ENCODE measurements at places on chromosomes 11 and 22.

GRCh38 chr22:43199541-43199940 is 12.6 kb upstream of the TTLL12 start:
- DNase-seq: no peak

- DNase-seq: no peak
Observed at GRCh38 chr11:15888556-15889345, 467.6 kb downstream of the SOX6 start.

DNA sequence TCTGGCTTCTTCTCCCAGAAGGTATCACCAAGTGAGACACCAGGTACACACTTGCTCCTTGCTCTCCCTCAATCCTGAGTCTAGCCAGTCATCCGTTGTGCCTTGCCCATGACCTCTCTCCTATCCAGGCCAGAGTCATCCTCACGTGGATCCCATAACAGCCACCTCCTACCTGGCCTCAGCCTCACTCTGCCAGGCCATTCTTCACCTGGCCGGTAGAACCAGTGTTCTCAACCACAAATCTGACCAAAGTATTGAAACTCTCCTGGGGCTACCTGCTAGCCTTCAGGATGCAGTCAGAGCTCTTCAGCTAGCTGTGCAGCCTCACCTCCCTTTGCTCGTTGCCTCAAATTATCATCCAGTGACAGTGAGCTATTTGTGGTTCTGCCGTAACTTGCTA is 37.7 kb downstream of the CHRDL2 start:
- no peak for DNase-seq

DNA sequence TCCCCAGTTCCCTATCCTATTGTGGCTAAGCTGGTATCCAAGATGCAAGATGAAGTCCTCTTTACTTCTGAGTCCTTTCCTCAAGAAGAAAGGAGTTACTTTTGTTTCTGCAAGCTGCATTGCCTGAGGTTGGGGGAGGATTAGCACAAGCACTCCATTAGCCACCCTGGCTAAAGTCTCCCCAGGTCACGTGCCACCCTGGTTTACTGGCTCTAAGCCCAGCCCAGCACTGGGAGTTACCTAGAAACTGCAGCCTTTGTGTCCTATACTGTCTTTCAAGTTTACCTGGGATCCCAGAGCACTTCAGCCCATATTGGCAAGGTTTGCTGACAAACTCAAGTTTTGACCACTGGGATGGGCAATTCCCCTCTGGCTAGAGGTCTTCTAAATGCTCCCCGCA is 78.4 kb upstream of the DBX1 start:
- DNase-seq: no peak

- DNase-seq: no peak
Observed at GRCh38 chr11:46391578-46392420, at the start of gene CHRM4. CHRM4 (minus strand) TSS chr11:46391776; CDS start chr11:46386557, 5,219 bp downstream.

DNA sequence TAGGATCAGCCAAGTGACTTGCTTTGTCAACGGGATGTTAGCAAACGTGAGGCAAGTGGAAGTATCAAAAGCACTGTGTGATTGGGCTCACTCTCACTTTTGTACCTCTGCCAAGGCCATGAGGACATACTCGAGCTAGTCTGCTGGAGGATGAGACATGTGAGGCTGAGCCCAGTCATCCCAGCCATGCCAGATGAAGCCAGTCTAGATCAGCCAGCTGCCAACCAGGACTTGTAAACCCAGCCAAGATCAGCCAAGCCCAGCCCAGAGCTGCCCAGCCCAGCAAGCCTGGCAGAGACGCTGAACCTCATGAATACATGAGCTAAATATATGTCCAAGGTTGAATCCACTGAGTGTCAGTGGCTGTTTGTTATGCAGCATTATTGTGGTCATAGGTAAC is 369.7 kb downstream of the MN1 start:
- no peak for DNase-seq

GRCh38 chr11:94939346-94939745 is 34.0 kb downstream of the CWC15 start:
- no peak for DNase-seq

DNA sequence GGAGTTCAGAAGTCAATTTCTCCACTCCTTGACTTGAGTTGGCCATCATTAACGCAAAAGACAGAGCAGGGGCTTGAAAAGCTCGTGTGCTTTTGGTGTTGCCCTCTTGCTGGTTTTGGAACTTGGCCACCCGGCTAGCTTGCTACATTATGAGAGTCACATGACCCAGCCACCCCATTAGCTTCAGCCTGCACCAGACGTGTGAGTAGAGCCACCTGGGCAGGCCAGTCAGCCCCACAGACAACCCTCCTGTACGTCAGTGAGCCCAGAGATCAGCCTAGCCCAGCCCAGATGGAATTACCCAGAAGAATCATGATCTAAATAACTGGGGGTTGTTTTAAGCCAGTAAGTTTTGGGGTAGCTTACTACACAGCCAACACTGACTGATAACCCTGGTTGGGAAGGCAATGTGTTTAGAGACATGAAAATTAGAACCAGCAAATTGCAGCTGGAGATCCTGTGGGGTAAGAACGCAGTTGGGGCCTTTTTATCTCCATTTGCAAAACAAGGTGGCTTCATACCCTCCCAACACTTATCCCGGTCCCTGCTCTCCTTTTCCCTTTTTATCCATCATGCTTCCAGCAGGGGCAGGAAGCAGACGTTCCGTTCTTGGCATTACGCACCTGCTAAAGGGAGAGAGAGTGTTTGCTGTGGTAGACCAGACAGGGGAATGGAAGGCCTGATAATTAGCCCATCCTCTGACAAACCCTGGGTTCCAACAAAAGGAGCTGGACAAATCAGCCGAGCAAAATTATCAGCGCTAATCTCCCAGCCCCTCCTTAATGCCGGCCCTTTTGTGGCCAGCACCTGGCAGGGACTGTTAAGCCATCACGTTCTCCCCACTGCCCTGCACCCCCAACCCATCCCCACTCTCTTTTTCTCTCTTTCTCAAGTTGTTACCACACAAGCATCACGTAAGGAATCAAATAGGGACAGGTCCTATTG is 548.7 kb upstream of the CADM1 start:
- no peak for DNase-seq

DNA sequence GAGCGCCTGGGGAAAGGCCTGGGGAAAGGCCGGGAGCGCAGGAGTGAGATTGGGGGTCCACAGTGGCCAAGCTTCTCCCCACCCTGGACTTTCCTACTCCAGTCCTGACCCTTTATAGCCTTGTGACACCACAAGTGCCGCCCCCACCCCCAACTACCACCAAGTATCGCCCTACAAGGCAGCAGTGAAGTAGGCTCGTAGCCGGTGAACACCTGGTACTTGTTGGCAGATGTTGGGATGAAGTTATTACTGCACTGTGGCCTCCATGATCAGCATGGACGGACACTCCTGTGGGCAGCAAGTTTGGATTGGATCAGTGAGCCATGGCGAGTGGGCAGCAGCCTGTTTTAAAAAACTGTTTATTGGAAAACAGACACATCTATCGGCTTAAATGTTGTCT is 45.0 kb downstream of the EIF3F start:
- DNase-seq: no peak

DNA sequence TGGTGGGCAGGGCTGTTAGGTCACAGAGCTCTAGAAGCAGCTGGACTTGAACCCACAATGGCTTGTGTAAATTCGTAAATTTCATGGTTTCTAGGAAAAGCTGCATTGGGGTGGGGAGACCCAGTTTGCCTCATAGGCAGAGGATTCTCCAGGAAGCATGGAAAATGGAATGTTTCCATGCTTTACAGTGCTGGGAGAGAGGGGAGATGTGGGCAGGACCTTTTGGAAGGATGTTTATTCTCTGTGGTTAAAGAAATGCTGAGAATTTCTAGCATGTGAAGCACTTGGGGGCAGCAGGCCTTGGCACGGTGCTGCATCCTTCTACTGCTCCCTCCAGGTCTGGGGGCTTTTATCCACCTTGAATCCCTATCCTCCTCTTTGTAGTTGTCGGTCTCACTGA is 46.3 kb downstream of the TRAF6 start:
- no peak for DNase-seq

GRCh38 chr11:105738251-105738650 is 128.4 kb downstream of the GRIA4 start:
- no peak for DNase-seq

DNA sequence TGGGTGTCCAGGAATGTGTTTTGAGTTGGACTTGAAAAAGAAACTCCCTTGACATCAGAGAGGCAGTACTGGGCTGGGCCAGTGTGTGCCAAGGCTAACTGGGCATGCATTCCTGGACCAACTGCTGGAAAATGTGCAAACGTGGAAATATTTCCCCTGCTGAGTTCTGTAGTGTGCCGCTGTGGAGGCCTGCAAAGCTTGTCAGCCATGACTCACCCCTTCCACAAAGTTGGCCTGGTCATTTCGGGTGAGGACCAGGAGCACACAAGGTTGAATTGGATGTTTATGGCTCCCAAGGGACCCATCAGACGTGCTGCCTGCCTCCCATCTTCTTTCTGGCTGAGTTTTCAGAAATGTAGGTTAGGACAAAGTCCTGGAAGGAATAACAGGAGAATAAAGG is 513.1 kb downstream of the MIAT start:
- no peak for DNase-seq

DNA sequence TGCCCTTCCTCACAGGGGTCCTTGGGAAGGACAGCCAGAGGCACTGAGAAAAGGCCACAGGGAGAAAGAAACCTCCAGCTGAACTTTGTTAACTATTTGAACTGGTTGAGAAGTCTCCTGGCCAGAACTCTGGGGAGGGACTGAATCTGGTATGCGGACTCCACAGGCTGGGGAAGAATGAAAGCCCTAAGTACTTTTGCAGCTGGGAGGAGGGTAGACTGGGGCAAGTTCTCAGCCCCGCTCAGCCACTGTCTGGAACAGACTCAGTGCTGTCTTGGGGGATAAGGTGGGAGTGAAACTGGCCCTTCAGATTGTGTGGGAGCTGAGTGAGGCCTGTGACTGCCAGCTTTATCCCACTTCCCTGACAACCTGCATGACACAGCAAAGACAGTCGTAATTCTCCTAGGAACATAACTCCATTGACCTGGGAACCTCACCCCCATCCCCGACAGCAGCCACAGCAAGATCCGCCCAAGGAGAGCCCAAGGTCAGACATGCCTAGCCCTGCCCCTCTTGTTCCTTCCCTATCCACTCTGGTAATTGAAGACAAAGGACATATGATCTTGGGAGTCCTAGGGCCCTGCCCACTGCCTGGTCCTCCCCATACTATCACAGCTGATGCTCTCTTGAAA is 475.1 kb upstream of the CNTN5 start:
- DNase-seq: no peak

- no peak for DNase-seq
Observed at GRCh38 chr11:87193756-87194470, 156.2 kb downstream of the TMEM135 start.

GRCh38 chr11:107592813-107593212 is 1.9 kb downstream of the ELMOD1 start:
- DNase-seq: no peak

DNA sequence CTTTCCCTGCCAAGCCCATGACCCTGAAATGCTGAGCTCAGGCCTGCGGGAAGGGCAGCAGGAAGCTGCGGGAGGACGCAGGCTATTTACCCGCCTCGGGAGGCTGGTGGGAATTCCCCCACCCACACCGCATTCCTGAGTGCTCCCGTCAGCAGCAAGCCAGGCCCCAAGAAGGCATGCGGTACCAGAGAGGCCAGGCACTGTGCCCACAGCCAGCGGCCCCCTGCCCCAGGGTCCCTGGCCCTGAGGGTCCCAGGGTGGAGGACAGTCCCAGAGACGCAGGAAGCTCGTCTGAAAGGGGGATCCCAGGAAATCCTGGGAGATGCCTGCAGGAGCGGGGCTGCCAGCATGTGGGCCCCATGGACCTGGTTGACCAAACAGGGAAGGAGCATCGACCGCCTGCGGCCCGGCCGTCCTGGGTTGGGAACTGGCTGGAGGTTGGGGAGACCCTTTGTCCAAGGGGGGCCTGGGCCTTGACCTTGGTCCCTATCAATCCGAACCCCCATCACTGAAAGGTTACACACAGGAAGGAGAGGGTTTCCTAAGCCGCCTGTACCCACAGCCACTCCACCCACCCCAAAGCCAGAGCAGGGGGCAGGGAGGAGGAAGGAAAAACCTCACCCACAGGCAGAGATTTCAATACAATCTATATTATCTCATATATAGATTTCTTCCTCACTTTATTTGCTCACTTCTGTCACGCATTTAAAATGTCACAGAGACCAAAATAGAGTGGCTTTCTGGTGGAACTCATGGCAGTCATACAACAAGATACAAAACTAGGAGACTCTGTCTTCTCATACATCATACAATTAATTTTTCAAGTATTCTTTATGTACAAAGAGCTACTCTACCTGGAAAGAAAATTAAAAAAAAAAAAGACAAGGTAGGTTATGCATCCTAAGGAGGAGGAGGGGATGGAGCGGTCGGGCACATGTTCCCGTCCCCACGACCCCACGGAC is 17.1 kb downstream of the MAFF start:
- peak; percentile 73 for DNase-seq

DNA sequence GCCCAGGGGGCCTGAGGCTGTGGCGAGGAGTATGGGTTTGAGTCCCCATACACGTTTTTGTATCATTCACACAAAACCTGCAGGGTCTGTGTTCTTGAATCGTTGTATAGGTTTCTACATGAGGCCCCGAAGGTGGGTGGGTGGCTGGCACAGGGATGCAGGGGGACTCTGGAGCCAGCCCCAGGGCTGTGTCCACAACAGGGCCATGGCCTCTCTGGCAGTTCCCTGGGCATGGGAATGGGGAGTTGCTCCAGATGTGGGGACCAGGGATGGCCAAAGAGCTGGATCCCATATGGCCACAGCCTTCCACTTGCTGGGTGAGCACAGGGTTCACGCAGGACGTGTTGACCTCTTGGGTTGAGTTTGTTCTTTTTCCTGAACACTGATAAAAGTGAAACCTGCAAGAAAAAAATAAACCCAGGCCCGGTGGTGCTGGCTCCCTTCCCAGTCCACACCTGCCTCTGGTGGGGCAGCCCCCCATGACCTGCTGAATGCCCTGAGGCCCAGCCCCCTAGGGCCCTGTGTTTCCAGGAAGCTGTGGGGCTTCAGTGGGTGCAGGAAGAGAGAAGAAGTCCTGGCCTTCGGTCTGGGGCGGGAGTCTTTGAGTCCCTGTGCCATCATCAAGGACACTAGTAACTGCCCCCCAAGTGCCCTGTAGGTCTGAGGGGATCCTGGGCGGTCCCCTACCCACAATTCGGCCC is 16.1 kb downstream of the MYRF start:
- DNase-seq: no peak

- no peak for DNase-seq
Observed at GRCh38 chr22:45867118-45867905, 109.7 kb downstream of the WNT7B start.

GRCh38 chr11:61334434-61335354 is 1.7 kb downstream of the TKFC start:
- DNase-seq: no peak

GRCh38 chr11:74520927-74521665 is 27.6 kb upstream of the LIPT2 start:
- DNase-seq: no peak

- no peak for DNase-seq
Observed at GRCh38 chr11:61499816-61500491, 8.6 kb upstream of the LRRC10B start.

GRCh38 chr11:12731841-12732336 is 57.7 kb downstream of the TEAD1 start:
- DNase-seq: no peak

DNA sequence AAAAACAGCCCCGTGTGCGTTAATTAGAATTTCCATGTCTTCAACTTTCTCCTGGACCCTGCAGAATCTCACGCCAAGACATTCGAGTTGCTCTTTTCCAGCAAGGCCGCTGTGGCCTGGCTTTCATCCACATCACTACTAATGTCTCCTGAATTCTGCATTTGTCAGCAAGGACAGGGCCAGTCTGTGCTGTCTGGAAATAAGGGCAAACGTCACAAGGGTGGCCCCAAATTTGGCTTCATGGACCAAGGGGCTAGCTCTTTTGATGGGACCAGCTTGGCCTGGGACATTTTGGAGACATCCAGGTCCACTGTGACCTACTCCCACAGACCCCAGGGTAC is 33.4 kb downstream of the KCNQ1OT1 start:
- no peak for DNase-seq

All from CD4-positive, alpha-beta T cell treated with Interleukin-21 for 1 hour (primary cell).